ENCODE measurements at places on chromosomes 2 and 18.

- DNase-seq = no peak
These were observed 4.0 kb downstream of the DYSF start for GRCh38 chr2:71457123-71457915.

DNA sequence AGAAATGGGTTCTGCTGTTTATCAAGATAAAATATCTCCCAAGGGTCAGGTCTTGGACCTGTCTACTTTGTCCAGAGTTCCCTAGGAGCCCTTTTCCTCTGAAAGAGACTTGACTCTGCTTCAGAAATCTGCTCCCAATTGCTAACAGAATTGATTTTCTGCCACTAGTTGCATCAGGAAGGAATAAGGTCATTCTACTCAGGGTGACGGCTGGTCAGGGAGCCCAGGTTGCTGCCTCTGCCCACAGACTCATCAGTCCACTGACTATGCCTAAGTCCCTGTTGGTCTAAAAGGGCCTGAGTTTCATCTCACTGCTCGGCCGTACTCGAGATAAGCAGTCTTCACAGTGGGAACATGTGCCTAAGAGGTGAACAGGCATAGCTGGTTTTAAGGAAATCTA lies 61.2 kb downstream of the EVA1A start:
- DNase-seq = no peak

DNA sequence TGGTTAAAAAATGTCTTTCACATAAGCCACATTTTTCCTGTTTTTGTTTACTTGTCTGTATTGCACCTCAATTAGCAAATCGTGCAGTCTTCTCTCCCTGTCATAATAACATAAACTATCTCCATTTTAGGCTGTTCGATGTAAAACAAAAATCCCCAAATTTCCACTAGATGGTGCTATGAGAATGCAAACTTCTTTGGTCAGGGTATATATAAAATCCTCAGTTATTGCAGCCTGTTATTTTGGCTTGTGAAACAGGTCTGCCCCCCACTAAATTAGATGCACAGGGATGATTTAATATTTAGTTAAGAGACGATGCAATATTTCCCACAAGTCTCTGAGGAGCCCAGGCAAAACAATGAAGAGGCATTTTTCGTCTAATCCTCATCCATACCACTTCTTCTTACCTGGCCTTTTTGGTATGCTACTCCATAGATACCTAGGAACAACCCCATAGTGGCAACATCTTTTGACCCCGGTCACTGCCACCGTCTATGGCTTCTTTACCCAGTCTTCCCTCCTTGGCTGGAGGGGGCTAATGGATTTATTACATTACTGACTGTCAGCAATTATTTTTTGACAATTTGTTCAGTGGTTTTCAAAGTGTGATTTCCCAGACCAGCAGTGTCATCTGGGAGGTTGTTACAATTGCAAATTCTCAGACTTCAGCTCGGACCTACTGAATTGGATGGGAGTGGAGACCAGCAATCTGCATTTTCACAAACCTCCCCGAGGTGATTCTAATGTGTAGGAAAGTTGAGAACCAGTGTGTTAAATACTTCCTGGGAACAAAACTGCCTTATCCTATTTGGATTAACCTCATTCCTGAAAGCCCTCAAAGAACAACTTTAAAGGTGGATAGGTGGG lies 117.4 kb upstream of the CWC22 start:
- peak; percentile 79 for DNase-seq

DNA sequence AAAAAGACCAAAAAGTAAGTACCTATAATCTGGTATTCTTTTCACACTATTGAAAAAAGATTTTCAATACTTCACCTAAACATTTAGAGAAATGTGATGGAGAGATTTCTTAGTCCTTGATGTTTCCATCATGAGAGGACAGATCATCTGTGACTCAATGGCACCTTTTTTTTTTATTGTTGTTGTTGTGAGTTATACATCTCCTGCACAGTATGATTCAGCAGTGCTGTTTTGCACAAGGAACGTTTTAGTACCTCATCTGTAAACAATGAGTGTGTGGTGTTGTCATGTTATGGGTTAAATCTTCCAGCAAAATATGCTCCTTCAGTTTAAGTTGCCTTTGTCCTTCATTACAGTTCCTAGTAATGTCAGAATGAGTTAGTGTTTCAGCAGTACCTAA lies 2.2 kb downstream of the KIAA1328 start:
- no peak for DNase-seq

- no peak for DNase-seq
These were observed 114.3 kb downstream of the LCLAT1 start for GRCh38 chr2:30561349-30561748.

DNA sequence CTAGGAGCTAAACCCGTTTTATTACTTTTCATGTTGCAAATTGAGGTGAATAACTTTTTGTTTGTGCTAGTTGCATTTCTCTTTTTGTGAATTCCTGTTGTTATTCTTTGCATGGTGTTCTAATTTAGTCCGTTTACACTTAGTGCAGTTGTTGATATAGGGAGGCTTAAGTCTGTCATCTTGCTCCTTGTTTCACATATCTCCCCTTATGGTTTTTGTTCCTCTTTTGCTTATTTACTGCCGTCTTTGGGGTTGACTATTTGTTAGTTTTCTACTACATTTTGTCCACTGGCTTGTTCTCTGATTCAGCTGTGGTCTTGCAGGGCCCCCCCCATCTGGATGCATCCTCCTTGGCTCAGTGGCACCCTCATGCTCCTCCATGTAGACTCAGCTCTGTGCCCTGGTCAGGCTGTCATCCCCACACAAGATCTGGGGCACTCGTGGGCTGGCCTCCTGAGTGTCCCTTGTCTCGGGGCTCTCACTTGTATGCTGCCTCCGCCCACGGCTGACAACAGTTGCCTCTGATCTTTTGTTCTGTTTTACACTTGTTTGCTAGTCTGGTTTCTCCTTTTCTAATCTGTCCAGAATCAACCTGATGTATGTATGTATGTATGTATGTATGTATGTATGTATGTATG lies 42.9 kb upstream of the ASB1 start:
- DNase-seq = no peak

- no peak for DNase-seq
These were observed 97.4 kb downstream of the TNS1 start for GRCh38 chr2:217905395-217905794.
